Activated CD8-positive, alpha-beta memory T cell treated with anti-CD3 and anti-CD28 coated beads for 1 hour (primary cell): ENCODE measurements at places on chromosomes 12 and 14.

- no peak for DNase-seq
Observed at GRCh38 chr12:55686366-55687010, 21.2 kb downstream of the ITGA7 start.

DNA sequence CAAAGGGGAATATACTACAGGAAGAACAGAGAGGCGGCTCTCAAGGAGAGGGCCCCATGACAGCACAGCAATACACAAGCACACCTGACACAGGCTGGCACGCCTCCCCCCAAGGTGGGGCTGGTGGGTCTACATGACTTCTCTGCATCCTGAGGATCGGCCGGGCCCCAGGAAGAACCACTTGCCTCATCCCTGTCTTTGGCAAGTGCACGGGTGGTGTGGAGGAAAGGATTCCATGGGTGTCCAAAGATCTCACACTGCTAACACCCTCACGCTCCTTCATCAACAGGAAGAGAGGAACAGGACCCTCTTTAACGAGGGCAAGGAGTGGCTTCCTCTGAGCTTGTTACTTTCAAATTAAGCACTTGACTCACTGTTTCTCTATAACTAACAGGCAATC is 7.3 kb downstream of the VAMP1 start:
- no peak for DNase-seq

GRCh38 chr12:19036673-19037357 is 92.7 kb upstream of the PLEKHA5 start:
- DNase-seq: no peak

GRCh38 chr14:65335411-65335947 is 77.1 kb upstream of the FUT8 start:
- no peak for DNase-seq

GRCh38 chr12:95402096-95402495 is 71.9 kb upstream of the METAP2 start:
- DNase-seq: no peak

DNA sequence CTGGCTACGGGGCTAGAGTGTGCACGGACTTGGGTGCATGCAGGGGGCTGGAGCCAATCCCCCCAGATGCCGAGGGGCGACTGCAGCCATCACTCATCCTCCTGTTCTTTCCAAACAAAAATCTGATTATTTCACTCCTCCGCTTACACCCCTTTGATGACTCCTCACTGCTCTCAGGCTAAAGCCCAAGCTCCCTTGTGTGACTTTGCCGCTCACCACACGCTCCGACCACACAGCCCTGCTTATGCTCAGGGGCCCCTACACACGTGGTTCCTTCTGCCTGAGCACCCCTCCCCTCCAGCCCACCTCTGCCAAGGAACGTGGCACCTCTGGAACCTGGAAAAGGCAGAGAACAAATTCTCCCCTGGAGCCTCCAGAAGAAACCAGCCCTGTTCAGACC is 13.7 kb downstream of the CHFR start:
- no peak for DNase-seq

DNA sequence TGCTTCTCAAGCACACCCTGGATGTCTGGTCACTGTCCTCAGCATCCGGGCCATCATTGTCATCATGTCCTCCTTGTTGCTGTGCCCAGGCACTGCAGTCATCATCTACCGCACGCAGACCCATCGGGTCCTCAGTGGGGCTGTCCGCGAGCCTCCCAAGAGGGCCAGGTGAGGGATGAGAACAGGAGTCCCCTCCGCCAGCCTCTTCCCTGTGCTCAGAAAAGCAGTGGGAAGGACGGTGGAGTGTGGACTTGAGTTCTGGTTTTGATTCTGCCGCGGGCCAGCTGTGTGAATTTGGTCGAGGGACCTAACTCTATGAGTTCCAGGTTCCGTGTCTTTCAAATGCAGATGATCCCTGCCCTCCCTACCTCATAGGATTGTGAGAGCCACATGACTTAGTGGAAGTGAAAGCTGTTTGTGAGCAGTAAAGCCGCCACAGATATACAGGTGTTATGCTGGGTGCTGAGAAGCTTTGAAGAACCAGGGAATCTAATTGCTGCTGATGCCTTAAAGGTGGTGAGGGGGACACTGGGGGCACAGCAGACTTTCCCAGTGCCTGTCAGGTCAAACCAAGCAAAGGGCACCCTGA is 122.9 kb upstream of the RAP1B start:
- no peak for DNase-seq

- DNase-seq: no peak
Observed at GRCh38 chr12:69833696-69834095, 8.7 kb downstream of the MYRFL start.

- DNase-seq: no peak
Observed at GRCh38 chr12:52872644-52873389, 24.0 kb upstream of the KRT78 start.

- no peak for DNase-seq
Observed at GRCh38 chr12:49131894-49132461, 783 bp upstream of the TUBA1B start.

- DNase-seq: no peak
Observed at GRCh38 chr12:26340649-26341048, 145.3 kb downstream of the SSPN start.

DNA sequence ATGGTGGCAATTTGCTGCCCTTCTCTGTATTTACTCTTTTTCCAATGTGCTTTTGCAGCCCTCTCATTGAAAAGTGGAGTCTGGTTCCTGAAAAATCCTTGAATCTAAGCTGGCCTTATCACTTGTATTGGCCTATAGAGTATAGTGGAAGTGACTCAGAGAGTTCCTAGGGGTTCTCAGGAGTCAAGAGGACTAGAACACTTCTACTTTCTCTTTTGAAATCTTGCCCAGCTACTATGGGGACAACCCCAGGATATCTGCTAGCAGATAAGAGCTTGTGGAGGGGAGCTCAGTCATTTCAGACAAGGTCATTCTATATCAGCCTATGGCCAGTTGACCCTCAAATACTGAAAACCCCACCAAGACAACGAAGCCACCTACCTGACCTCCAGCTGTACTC is 26.7 kb upstream of the WSCD2 start:
- no peak for DNase-seq

- DNase-seq: peak; percentile 22
Observed at GRCh38 chr14:23183479-23183878, at the start of gene SLC7A8. Gene SLC7A8 (minus strand): TSS chr14:23183660. CDS start chr14:23182914, 746 bp downstream.

- no peak for DNase-seq
Observed at GRCh38 chr12:112665958-112666357, 125.6 kb upstream of the RPH3A start.

DNA sequence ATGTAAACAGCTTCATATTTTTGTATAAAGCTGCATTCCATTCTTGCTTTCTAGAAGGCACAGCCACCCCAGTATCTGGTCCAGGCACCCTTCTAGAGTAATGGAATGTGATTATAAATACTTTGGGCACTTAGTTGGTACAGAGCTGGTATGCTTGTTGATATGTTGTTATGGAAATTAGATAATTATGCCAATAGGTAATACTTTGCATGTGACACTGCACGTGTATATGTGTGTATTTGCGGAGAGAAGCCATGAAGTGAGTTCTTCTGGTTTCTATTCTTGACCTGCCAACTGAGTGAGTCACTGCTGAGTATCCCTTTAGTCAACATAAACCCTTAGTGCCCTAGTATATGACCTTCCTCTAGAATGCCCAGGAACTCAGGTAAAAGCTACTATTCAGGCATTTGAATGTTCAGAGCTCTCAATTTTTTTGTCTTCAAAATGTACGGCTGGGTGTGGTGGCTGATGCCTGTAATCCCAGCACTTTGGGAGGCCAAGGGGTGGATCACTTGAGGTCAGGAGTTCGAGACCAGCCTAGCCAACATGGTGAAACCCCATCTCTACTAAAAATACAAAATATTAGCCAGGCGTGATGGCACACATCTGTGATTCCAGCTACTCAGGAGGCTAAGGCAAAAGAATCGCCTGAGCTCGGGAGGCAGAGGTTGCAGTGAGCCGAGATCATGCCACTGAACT is 6.2 kb upstream of the TCP11L2 start:
- DNase-seq: no peak

DNA sequence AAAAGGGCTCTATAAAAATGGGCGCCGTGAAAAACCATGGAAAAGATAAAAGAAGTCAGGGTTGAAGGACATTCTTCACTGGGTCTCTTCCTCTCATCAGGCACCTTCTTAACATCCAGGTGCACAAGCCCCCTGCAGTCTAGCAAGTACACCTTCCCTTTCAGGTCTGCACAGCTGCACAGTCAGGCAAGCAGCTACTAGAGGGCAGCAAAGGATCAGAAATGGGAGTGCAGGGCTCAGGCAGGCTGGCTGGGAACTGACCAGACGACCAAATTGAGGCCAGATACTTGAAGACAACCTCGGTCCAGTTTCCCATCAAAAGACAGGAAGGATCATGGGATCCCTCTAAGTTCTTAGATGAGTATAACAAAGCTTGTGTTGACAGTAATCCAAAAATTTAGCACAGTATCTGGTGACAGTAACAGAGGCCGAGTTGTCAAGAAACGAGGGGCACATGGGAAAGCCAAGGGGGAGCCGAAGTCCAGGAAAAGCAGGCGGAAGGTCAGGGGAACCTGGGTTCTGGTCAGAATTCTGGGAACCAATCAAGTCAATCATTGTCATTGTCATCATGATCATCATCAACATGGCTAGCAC is 10.1 kb upstream of the GRIP1 start:
- no peak for DNase-seq

GRCh38 chr12:66965621-66966020 is 286.7 kb upstream of the GRIP1 start:
- DNase-seq: no peak

- no peak for DNase-seq
Observed at GRCh38 chr14:42469637-42470426, 863.2 kb downstream of the LRFN5 start.

DNA sequence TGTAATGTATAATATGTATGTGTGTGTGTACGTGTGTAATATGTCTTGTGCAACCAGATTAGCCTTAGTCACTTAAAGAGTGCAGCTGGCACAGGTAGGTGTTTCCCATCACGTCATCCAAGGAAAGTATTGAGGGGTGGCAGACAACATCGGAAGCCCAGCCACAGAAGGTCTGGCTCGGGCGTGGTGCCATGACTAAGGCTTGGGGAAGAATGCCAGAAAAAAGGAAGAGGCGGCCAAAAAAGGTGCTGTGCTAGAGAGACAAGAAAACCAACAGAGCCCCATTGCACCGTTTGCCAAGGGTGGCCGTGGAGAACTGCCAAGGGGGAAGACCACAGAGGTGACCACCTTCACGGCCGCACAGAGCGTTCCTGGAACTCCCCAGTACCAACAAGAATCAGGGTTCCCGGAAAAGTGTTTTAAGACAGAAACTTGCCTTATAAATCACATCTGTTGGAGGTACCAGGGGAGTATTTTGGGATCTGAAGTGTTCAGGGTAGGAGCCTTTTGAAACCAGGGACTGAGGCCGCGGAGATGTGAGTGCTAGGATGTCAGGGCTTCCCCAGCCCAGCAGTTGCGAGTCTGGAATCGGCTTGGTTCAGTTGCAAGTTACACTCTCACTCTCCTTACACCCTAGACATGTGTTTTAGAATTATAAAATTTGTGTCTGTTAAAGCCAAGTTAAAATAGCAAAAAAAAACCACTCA is 131.2 kb upstream of the DYRK2 start:
- no peak for DNase-seq

DNA sequence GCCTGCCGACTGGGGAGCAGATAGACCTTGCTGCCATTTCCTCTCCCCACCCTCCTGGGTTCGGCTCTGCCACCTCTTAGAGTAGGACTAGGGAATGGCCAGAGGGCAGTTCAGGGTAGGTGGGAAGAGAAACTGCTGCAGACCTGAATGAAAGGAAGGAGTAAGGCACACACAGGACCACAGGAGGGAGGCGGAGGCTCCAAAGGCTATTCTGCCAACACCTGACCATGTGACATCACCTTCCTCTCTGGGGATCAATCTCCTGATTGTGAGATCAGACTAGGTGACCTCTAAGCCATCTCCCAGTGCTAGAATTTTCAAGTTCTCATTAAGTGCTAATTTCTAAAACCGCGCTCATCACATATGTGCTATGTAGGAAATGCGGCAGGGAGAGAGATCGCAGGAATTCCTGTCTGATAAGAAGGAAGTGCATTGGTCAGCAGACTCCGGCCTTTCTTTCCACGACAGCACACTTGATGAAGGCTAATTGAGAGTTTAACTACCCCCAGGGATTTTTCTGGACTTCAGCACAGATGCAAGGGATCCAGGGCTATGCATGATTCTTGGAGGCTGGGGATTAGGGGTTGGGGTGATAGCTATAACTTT is 11.5 kb upstream of the TSPAN11 start:
- no peak for DNase-seq

- DNase-seq: no peak
Observed at GRCh38 chr12:130205495-130205894, 43.2 kb downstream of the FZD10 start.

GRCh38 chr14:76525106-76525821 is 149.3 kb downstream of the ESRRB start:
- DNase-seq: no peak

DNA sequence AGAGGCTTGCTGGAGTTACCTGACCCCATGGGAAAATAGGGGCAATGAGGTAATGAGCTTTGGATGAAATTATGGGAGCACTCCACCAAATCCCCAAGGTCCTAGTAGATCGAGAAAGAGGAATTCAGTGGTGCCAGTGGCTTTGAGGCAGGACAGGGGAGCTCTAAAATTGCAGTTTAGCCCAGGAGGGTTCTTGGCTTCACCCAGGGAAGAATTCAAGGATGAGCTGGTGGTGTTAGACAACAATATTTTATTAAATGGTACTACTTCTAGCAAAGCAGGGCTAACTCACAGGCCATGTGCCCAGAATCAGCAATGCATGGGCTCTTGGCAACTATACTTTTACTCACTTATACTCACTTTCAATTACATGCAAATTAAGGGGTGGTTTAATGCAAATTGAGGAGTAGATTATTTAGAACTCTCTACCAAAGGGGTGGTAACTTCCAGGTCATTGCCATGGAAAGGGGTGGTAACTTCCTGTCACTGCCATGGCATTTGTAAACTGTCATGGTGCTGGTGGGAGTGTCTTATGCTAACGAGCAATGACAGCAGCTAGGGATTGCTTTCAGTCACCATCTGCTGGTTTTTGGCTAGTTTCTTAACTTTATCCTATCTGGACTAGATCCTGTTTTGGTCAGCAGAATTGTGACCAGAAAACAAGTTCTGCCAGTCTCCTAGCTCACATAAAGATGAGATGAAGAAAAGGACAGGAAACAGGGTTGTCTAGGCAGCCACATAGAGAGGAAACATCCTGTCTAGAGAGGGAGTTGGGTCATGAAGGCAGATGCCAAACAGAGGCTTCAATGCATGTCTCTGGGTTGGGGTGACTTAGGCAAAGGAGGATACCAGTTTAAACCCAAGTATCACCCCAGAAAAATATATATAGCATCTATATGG is 64.7 kb downstream of the ZNF641 start:
- no peak for DNase-seq

DNA sequence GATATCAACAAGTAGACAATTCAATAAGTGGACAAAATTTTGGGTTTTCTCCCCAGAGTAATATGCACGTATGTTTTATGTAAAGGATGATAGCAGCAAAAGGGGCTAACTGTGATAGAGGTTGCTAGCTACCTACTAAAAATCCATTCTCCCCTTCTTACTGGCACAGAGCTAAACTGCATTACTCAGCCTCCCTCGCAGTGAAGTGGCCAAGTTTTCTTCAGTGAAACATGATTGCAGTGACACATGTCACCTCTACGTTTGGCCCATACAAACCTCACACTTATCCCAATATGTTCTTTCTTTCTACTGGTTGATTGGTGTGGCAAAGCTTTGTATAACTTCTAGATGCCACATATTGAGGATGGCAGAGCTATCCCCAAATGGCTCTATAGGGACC is 34.3 kb downstream of the GPR65 start:
- DNase-seq: no peak

GRCh38 chr14:35858521-35859209 is 32.5 kb downstream of the BRMS1L start:
- no peak for DNase-seq

- DNase-seq: no peak
Observed at GRCh38 chr12:85951823-85952222, 77.7 kb downstream of the NTS start.

GRCh38 chr14:90756755-90757345 is 59.4 kb downstream of the TTC7B start:
- no peak for DNase-seq
